ENCODE measurements at places on chromosomes 3 and 15.

- DNase-seq = no peak
These were observed 115.2 kb downstream of the P3H2 start for GRCh38 chr3:190005343-190006113.

GRCh38 chr3:169494982-169495381 lies 168.5 kb downstream of the MECOM start:
- DNase-seq = no peak

DNA sequence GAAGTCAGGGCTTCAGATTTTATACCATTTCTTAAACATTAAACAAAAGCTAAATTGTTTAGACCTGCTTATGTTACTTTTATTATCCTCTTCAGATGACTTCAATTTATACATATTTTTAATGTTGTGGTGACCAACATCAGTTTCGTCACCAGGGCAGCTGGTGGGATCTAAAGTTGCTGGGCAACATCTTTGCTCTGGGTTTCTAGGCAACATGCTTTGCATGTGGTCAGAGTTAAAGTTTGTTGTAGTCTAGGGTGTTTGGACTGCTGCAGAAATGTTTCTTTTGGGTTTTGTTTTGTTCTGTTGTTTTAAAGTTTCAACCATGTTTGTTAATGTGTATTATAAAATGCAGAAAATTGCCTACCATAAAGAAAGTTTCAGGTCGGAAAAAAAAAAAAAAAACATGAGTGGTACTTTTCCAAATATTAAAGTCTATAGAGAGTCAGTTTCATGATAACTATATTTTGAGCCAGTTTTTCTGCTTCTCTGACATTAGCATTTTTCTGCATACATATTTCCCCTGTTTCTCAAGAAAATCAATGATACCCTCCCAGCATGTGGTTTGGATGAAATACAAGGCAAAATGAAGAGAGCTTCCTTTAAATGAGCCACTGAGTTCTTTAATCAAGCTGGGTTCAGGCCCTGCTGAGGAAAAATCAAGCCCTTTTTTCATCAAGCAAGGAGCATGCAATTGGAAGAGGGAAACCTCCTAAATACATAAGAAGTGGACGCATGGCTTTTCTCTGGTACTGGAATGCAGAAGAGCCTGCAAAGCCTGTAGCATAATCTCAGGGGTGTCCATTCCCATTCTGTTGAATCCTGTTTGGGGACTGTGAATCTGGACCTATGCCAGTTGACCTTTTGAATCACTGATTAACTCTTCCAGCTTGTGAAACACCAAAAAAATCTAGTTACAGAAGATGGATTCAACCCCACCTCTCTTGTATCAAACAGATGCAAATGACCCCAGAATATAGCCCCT lies 35.0 kb upstream of the VGLL3 start:
- no peak for DNase-seq

GRCh38 chr3:53705774-53706173 lies 140.4 kb downstream of the CHDH start:
- DNase-seq = no peak

DNA sequence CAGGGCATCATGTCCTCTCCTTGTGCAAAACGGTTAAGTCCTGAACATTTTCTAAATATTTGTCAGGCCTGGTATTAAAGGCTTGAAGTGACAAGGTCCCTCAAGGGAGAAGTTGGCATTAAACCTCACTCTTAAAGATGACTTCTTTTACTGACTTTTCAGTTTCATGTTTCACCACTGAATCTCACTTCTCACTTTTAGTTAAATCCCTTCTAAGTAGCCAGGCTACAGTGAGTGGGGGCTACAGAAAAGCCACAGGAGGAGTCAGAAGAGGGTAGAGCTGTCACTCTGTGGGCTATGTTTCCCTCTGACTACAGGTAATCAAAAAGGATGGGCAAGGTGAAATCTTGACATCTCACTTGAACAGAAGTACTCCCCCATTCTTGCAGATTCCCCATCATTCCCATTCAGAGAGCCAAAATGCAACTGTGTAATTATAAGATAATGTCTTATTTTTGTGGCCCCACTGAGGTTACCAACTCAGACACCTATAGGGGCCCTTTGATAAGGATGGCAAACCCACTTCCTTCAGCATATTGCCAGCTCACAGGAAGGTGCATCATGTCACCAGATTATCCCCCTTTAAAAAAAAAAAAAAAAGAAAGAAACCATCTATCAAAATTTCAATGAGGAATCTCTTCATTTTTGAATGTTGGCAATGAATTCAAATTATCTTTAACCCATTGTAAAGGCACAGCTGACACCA lies 790.1 kb upstream of the CFAP20DC start:
- DNase-seq = no peak

DNA sequence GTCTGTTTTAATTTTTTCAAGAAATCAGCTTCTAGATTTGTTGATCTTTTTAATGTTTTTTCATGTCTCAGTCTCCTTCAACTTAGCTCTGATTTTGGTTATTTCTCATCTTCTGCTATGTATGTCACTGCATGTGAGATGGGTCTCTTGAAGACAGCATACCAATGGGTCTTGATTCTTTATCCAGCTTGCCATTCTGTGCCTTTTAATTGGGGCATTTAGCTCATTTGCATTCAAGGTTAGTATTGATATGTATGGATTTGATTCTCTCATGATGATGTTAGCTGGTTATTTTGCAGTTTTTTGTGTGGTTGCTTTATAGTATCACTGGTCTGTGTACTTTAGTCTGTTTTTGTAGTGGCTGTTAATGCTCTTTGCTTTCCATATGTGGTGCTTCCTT lies 39.4 kb downstream of the CEP63 start:
- no peak for DNase-seq

DNA sequence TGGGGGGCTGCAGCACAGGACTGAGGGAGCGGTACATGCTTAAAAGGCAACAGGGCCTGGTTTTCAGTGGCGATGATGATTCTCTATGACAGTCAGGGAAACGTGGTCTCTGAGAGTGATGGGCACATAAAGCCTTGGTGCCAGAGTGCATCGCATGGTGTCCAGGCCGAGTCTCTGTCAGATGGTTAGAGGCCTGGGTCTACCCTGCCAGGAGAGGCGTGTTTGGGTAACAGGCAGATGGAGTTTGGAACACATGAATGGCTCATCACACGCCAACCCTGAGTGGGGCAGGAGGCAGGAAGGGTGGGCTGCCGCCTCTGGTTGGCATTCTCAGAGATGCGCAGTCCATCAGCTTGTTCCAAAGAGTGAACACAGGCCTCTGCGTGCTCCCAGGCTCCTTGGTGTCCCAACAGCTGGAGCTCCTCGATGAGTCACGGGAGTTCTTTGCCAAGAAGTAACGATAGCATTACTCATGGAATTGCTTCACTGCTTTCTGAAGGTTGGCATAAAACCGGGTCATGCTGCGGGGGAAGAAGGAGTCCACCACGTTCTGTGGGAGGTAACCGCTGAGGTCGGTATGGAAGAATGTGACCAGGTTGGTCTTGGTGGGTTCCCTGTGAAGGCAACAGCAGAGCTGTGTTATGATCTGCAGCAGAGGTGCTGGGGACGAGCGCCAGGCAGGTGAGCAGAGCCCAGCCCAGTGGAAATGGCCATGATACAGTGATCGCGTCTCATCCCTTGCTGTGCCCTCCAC lies 11.0 kb downstream of the STARD5 start:
- DNase-seq = no peak

DNA sequence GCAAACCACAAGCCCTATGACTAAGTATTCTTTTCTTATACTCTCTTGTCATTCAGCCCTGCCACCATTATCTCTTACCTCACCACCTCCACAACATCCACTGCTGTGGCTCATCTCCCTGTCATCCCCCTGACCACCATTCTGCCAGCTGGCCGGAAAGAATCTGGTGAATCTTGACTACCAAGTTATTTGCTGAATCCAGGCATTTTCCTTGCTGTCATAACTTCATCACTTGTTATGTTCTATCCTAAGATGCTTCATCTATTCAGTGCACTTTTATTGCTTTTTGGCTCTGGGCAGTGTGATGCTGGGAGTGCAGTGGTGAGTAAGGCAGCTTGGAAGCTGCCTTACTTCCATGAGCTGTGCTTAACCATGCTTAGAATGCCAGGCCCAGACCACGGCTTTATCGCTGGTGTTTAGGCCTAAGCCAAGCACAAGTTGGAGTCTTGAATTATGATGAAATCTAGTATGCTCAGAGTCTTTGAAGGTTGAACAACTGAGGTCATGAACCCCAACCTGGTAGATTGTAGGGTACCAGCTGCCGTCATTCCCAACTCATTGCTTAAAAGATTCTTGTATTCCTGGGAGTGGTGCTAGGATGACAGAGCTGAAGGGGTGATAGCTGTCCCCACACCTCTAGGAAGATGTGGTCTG lies 27.0 kb upstream of the APH1B start:
- no peak for DNase-seq
